Sciatic nerve (tissue), 2 donors: ENCODE measurements at places on chromosomes 3 and 15. TPM values are rescaled to one million over a fixed set of nuclear protein-coding genes. Genes with fewer than 3 reads are reported as not detected.

GABRG3 gene
- not detected for total RNA-seq

EOMES gene
- total RNA-seq = 0.98 TPM

GRK7 gene
- not detected for total RNA-seq

TPRG1 gene
- 12.7 TPM for total RNA-seq

RASGRP1 gene
- 1.2 TPM for total RNA-seq
